Globus pallidus (tissue), 1 donor: ENCODE measurements at places on chromosomes 2 and 18.
A peak's percentile ranks its signal among the peaks of the same experiment; 100 is the strongest.

- no peak for DNase-seq
Measured at GRCh38 chr2:202442882-202443281, 66.8 kb downstream of the BMPR2 start.

- DNase-seq, result no peak
Measured at GRCh38 chr18:54957296-54957832, 1.9 kb downstream of the CCDC68 start.

- peak; percentile 78 for DNase-seq
Measured at GRCh38 chr2:141554810-141555209, 576.0 kb downstream of the LRP1B start.

GRCh38 chr2:200810252-200810997 lies 1.3 kb upstream of the BZW1 start:
- no peak for DNase-seq

- DNase-seq, result no peak
Measured at GRCh38 chr2:10538224-10538894, 90.2 kb upstream of the ODC1 start.

- no peak for DNase-seq
Measured at GRCh38 chr2:15603948-15604347, 12.3 kb downstream of the DDX1 start.

DNA sequence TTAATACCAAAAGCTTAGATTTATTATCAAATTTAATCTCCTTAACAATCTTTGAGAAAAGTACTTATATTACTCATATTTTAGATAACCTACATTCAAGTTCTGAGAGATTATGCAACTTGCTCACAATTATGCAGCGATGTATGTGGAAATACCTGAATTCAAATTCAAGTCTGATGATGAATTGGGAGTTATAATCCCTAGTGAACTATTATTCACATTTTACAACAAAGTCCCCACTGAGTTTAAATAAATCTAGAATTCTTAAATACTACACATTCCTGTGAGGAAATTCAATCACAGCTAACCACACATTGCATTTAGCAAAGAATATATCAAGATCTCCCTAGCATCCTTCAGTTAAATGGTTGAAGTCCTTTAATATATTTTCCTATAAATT lies 278.4 kb downstream of the NOL4 start:
- DNase-seq, result no peak

GRCh38 chr2:174846941-174847938 lies 83.0 kb upstream of the CHRNA1 start:
- peak; percentile 53 for DNase-seq

- DNase-seq, result no peak
Measured at GRCh38 chr2:45026924-45027450, 17.7 kb upstream of the SIX2 start.

DNA sequence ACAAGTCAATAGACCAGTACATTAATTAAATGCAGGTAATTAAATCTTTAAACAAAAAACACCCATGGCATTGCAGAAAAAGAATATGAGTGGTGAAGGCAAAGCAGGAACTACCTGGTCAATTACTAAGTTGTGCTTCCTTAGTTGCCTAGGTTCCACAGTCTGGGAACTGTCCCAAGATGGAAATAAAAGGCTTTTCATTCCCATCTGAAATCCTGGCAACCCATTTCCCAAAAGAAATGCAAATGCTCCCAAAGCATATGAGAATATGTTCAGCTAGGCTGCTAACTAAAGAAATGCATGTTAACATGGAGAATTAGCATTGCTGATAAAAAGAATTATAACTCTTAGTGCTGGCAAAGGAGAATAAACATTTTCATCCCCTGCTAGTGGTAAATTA lies 177.8 kb downstream of the TMEM163 start:
- peak; percentile 46 for DNase-seq

- DNase-seq, result no peak
Measured at GRCh38 chr2:195445639-195446038, 211.4 kb upstream of the SLC39A10 start.

GRCh38 chr2:40101131-40101575 lies 322.1 kb upstream of the THUMPD2 start:
- no peak for DNase-seq

- DNase-seq, result no peak
Measured at GRCh38 chr2:111618226-111618977, 265.6 kb downstream of the ANAPC1 start.

GRCh38 chr2:64114063-64114911 lies 29.9 kb downstream of the PELI1 start:
- no peak for DNase-seq

GRCh38 chr2:34204560-34204959 lies 605.5 kb upstream of the FAM98A start:
- no peak for DNase-seq

GRCh38 chr2:105785095-105785847 lies 40.6 kb downstream of the NCK2 start:
- DNase-seq, result no peak

DNA sequence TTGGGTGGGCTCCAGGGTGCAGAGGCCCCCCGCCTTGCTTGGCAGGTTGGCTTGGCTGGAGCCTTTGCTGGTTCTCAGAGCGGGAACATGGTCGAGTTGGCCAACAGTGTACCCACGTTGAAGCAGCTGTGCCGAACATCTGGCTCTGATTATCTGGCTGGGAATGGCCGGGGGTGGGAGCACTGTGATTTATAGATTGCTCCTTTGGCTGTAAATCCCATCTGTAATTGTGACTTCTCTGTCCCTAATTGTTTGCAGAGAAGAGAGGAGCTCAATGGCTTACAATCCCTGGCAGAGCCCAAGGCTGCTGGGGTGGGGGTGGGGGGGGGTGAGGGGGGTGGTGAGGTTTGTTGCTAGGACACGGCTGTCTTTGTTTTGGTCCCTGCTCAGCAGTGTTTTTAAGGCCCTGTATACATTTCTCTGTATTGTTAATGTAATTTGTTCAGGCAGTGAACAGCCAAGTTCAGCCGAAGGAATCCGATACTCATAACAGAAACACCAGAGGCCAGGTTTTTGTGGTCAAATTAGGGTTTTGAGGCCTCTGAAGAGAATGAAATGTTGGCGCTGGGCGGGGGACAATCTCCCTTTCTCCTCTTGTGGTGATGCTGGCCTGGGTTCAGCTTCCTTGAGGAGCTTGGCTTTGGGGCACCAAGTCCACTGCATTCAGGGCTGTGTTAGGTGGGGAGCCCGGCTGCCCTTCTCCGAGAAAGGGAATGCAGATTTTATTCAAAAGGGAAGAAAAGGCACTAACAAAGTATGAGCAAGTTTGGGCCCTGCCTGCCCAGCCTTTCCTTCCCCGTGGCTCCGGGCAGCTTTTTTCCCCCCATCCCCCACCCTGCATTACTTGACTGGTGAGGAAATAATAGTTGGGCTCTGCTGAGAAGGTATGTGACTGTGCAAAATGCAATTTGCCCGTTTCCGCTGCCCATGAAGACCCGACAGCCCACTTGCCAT lies 82.5 kb downstream of the TCF7L1 start:
- DNase-seq, result peak; percentile 76
